ENCODE measurements at places on chromosomes 4 and X.

GRCh38 chr4:13476915-13477314 is 7.2 kb downstream of the RAB28 start:
- DNase-seq: no peak

GRCh38 chr4:139212900-139213299 is 35.9 kb upstream of the ELF2 start:
- DNase-seq: no peak

DNA sequence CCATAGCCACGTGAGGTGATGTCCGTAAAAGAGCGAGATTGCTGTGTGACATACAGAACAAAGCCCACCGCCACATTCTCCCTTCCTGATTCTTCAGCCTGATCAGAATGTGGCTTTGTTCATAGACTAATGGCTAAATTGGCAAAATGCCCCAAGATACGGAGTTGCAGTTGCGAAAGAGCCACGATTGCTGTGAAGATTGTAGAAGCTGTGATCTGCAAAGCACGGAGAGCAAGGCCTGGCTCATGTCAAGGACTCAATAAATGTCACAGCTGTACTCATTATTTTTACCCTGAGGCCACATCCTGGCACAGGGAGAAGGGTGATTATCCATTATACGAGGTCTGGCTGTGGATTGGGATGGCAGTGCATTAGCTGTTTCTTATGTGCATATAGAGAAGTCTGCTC is 34.2 kb downstream of the ARSD start:
- no peak for DNase-seq

- no peak for DNase-seq
Observed at GRCh38 chr4:139734201-139734874, 68.7 kb downstream of the MGST2 start.

GRCh38 chrX:129653181-129653970 is 1.4 kb downstream of the APLN start:
- DNase-seq: no peak

- peak; percentile 4 for DNase-seq
Observed at GRCh38 chr4:85370400-85371032, 104.4 kb upstream of the ARHGAP24 start.

DNA sequence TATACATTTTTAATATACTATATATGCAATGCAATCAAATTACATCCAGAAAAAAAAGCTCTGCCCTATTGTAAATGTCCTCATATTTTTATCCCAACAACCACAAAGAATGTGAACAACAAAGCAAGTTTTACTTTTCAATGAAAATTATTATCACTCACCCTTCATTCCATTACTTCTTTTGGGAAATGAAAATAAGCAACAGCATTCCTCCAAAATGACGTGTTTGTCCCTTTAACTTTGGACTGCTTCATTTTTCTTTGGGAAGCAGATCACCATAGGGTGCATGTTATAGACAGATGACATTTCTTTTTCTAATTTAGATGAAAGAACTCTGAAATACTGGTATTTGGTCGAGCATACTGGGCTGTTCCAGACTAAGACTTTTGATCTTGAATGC is 667.1 kb upstream of the BOD1L1 start:
- no peak for DNase-seq

DNA sequence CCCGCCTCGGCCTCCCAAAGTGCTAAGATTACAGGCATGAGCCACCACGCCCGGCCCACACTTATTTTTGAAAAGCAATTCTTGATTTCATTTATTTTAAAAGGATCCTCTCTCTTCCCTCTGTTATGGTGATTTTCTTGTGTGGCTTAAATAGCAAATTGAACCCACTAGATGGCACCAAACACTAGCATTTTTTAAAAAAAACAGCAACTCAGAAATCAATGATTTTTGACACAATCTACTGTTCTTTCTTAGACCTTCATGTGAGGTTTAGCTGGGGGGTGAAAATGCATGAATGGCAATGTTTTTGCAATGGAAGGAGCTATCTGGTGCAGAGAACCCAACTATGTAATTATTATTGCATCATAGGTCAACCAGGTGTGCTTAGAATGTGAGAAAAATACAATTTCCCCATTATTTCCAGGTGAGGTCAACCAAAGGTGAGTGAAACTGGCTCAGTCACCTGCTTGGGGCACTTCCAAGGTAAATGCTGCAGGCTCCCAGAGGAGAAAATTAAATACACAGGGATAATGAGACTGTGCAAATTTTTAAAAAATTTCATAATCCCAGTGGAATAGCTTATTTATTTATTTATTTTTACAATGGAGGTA is 226.7 kb upstream of the PRKX start:
- DNase-seq: peak; percentile 22

- no peak for DNase-seq
Observed at GRCh38 chrX:65841263-65841662, 173.8 kb downstream of the MSN start.

- DNase-seq: no peak
Observed at GRCh38 chrX:106780664-106781377, 21.7 kb upstream of the TBC1D8B start.

DNA sequence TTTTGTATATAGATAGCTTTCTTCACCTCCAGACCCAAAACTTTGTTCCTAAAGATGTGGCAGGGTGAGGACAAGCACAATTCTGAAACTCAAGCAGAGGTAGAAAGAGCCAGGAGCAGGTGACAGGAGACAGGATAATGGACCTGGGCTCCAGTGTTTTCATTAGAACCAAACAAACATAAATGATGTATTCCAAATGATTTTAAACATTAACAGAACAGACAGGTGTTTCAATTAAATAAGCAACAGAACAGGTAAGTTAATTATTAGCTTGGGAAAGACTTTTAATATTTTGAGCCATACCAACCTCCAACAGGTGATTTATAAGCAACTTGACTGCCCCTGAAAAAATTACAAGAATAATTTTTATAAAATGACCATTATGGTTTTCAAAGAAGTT is 459.4 kb upstream of the LCORL start:
- no peak for DNase-seq

- DNase-seq: no peak
Observed at GRCh38 chr4:180618396-180618795, 1624.8 kb upstream of the TENM3 start.

DNA sequence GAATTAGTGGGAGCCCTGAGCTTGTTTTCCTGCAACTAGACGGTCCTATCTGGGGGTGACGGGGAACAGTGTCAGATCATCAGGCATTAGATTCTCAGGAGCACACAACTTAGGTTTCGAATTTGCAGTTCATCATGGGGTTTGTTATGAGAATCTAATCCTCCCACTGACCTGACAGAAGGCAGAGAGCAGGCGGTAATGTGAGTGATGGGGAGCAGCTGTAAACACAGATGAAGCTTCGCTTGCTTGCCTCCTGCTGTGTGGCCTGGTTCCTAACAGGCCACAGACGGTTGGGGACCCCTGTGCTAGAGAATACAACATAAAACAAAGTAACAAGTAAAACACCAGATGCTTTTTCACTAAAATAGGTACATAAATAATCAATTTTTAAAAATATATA is 86.2 kb upstream of the BLTP1 start:
- DNase-seq: no peak

- DNase-seq: no peak
Observed at GRCh38 chr4:80900908-80901307, 129.6 kb upstream of the BMP3 start.

- no peak for DNase-seq
Observed at GRCh38 chrX:130165181-130165702, 399 bp downstream of the AIFM1 start.

- DNase-seq: no peak
Observed at GRCh38 chrX:34218063-34218462, 85.9 kb upstream of the FAM47A start.

GRCh38 chr4:3249711-3250437 is 915 bp downstream of the MSANTD1 start:
- no peak for DNase-seq

DNA sequence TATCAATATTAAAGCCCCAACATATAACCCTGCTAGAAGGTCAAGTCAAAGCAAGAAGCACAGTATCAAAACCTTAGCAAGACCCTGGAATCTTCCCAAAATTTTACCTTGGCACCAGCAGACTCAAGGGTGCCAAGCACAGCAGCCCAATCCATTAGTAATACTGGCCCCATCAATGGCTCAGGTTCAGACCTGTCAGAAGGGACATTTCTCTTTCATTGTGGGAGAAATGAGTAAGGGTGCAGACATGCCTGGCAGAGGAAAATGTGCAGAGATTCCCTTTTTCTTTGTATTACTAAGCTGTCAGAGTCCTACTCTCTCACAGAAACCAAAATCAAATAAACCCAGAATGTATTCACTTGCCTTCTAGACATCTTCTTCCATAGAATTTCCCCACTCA is 203.9 kb downstream of the EVC2 start:
- no peak for DNase-seq

DNA sequence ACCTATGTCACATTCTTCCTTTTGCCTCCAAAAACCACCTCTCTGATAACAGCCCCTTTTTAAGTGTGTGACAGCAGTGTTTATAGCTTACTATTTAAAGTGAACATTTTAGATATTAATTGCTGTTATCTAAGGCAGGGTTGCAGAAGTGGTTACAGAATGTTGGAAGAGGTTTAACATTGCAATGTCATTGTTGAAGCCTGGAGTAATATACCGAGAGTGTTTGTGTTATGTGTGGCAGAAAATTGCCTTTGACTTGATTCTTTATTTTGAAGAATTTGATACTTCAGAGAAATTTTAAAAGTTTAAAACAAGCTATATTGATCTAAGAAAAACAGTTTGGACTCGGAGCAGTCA is 37.1 kb downstream of the SMARCAD1 start:
- DNase-seq: no peak

DNA sequence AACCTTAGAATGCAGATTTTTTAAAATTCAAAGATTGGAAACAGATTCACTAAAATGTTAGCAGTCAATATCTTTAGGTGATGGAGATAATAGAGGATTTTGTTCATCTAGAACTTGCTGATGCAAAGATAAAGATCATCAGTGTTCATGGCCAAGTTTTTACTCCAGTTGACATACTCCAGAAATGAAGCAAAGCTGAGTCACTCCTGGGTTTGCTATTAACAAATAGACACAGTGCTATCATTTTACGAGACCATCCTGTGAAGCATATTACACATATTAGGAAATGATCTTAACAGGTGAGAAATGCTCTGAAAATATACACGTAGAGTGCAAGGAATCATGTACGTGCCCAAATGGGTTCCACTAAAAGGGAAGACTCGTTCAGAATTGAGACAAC is 170.6 kb upstream of the FAM9B start:
- DNase-seq: no peak

- DNase-seq: no peak
Observed at GRCh38 chr4:185825737-185826136, 13.7 kb upstream of the SORBS2 start.

Data from NCI-H1930 (cell line).